GM04504 (cell line): ENCODE measurements at places on chromosomes 12 and 14.
A peak's percentile ranks its signal among the peaks of the same experiment; 100 is the strongest.

- peak; percentile 3 for DNase-seq
Observed at GRCh38 chr14:28707814-28708213, 58.8 kb upstream of the FOXG1 start.

DNA sequence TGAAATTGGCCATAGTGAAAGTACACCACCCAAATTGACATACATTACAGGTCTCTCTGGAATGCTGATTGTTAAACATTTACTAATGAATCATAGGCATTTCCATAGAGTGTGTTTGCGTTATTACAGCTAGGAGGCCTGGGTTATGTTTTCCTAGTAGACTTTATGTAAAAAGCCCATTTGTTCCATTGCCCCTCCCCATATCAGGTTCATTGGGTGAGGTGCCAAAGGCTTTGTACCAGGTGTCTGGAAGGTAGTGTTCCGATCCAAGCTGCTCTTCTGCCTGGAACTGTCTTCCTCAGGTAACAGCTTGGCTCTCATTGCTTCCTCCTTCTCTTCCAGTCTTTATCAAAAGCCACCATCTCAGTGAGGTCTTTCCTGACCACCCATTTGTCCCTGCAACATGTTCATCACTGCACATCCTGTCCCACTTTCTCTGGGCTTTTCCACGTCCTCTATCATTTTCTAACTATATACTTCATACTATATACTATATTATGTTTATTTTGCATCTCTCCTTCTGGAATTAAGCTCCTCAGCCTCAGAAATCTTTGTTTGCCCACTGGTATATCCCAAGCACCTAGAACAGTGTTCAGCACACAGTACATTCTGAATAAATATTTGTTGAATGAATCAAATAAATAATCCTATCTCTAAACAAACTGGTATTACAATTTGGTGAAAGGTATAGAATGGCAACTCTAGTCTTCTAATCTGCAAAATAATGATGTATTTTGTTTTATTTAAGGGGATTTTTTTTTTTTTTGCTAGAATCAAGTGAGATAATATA is 252.3 kb downstream of the KTN1 start:
- no peak for DNase-seq

- DNase-seq: no peak
Observed at GRCh38 chr14:71625175-71625574, 307.1 kb upstream of the RGS6 start.

DNA sequence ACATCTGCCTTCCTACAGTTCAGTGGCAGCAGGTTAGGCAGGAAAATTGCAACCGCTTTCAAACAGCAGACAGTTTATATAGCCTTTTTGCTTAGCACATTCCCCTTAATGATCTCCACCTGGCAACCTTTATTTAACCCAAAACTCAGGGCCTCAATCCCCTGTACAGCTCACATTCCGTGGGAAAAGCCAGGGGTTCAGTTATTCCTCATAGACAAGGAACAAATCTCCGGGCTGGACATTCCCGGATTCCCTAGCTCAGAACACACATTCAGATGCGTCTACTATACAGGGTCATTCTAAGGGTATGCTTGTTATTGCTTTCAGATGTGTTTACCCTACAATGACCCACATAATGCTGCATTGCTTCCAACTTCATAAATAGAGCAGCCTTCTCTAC is 73.8 kb upstream of the DCN start:
- no peak for DNase-seq

DNA sequence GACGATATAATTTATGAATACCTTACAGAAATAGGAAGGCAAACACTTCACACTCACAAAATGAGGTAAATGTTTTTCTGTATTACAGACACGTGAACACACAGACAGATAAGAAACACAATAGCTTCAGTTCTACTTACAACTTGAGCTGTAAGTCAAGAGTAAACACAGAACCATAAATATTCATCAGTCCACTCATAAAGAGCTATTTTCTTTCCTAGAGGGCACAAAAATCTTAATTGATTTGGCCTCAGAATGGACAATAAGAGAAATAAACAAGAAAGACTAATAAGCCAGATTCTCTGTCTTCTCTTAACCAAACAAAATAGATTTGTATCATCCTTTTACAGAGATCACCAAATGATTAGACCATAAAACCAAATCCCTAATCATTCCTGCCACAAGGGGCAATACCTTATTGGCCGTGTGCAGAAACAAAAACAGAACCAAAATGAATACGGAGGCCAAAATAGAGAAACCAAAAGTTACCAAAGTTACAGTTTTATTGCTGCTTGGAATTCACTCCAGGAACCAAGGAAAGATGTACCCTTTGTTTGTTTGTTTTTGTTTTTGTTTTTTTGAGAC is 38.1 kb upstream of the GARIN2 start:
- DNase-seq: no peak

- DNase-seq: peak; percentile 8
Observed at GRCh38 chr14:33315721-33316120, 377.0 kb downstream of the NPAS3 start.
